Prostate gland (tissue), 2 donors: ENCODE measurements at places on chromosomes 7 and 10.

- H3K27ac ChIP-seq, result no peak overlapping the region
- DNase-seq, result no peak
- no peaks in the 10 kb centered on the region for H3K4me1 ChIP-seq
- no peaks in the 10 kb centered on the region for H3K36me3 ChIP-seq
- H3K4me3 ChIP-seq, result no peak overlapping the region
Observed at GRCh38 chr10:554182-554848, 135.2 kb downstream of the DIP2C start.

DNA sequence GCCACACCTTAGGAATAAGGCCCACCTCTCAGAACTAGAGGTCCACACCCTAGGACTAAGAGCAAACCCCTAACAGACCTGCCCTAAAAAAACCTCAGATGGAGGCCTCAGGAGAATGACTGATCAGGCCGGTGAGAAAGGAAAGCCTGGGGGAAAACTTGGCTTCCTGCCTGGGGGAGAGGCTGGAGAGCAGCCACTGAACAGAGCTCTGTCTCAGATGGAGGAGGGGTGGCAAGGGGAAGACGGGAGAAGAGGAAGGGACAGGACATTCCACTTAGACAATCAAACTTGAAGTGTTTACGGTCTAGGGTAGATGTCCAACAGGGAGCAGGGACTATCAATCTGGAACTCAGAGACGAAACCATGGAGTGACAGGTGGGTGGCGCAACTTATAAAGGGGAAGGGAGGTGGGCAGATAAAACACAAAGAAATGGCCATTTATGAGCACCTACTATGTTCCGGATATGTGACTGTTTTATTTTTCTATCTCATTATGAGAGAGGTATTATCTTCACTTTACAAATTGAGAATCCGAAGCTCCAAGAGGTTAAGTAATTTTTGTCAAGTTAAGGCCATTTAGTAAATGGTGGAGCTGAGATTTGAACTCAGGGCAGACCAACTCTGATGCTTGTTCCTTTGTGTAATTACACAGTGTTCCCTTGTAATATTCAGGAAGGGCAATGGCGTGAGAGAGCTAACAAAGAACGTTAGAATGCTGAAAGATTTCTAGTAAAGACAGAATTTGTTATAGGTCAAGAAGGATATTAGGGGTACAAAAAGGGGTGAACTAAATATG is 82.6 kb downstream of the DNMBP start:
- peak overlapping the region; percentile 4 for H3K4me3 ChIP-seq
- H3K27me3 ChIP-seq, result no peaks in the 10 kb centered on the region
- no peaks in the 10 kb centered on the region for H3K36me3 ChIP-seq

DNA sequence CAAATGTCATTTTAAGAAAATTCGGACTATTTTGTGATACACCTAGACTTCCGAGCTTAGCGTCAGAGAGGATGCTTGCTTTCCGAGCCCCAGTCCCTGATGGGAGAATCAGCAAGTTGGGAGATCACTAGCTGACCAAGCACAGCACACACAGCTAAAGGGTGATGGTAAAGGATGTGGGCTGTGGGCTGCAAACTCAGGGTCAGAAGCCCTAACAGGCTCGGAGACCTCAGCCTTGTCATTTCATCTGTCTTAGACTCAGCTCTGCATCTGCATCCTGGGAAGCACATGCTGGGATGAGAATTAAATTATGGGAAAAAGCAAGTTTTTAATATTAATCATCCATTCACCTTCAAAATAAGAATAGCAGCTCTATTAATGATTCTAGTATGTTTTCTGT is 3.3 kb downstream of the CUBN start:
- H3K36me3 ChIP-seq, result no peaks in the 10 kb centered on the region
- H3K27ac ChIP-seq, result no peak overlapping the region
- no peaks in the 10 kb centered on the region for H3K4me1 ChIP-seq
- no peaks in the 10 kb centered on the region for H3K27me3 ChIP-seq

DNA sequence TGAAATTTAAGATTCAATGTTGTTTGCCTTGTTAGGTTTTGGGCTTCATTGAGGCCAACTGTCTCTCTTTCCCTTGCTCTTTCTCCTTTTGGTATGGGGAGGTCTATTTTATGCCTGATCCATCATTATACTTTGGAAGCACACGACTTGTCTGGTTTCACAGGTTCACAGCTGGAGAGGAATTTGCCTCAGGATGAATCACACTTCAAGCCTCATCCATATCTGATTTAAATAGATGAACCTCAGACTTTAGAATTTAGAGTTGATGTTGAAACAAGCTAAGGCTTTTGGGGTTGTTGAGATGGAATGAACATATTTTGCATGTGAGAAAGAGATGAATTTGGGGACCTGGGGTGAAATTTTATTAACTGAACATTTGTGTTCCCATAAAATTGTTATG is 150.5 kb upstream of the IGFBP3 start:
- H3K36me3 ChIP-seq, result no peaks in the 10 kb centered on the region
- no peak overlapping the region for H3K4me3 ChIP-seq
- H3K27me3 ChIP-seq, result no peaks in the 10 kb centered on the region
- H3K27ac ChIP-seq, result no peak overlapping the region
- H3K4me1 ChIP-seq, result no peaks in the 10 kb centered on the region

GRCh38 chr7:44858161-44858560 is 10.3 kb upstream of the H2AZ2 start:
- H3K27me3 ChIP-seq, result no peaks in the 10 kb centered on the region
- no peak for DNase-seq
- H3K36me3 ChIP-seq, result no peaks in the 10 kb centered on the region
- H3K27ac ChIP-seq, result no peak overlapping the region
- H3K4me3 ChIP-seq, result no peak overlapping the region

GRCh38 chr7:140196361-140197217 is 19.8 kb upstream of the KDM7A start:
- H3K36me3 ChIP-seq, result no peaks in the 10 kb centered on the region
- no peak overlapping the region for H3K27ac ChIP-seq
- H3K4me1 ChIP-seq, result no peaks in the 10 kb centered on the region
- no peak for DNase-seq
- H3K4me3 ChIP-seq, result no peak overlapping the region

DNA sequence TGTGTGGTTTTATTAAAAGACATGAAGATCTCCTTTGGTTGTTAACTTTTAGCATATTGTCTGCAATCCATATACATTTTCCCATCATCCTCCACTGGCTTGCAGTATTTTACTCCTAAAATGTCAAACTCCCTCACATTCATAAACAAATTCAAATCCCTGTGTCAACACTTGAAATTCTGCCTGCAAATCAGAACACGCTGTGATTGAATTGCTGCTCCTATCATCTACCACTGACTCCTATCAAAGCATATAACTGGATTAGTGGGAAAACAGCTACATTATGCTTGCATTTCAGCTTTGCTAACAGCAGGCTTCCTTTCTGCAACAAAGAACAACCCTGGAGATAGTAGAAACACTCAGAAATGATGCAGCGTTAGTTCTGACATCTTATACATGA is 281.8 kb upstream of the HGF start:
- H3K4me1 ChIP-seq, result no peaks in the 10 kb centered on the region
- H3K27ac ChIP-seq, result no peak overlapping the region
- H3K4me3 ChIP-seq, result no peak overlapping the region
